ENCODE measurements at places on chromosomes 2 and 18.

- H3K36me3 ChIP-seq, result no peaks in the 10 kb centered on the region
- H3K4me3 ChIP-seq, result no peak overlapping the region
- H3K27me3 ChIP-seq, result no peaks in the 10 kb centered on the region
- H3K27ac ChIP-seq, result no peak overlapping the region
Observed at GRCh38 chr2:51706220-51706619, 674.3 kb upstream of the NRXN1 start.

- H3K27me3 ChIP-seq, result peaks cover 7% of the 10 kb centered on the region
- no peaks in the 10 kb centered on the region for H3K4me1 ChIP-seq
- no peak overlapping the region for H3K4me3 ChIP-seq
- no peaks in the 10 kb centered on the region for H3K36me3 ChIP-seq
- no peak overlapping the region for H3K27ac ChIP-seq
Observed at GRCh38 chr18:22579271-22579670, 161.6 kb upstream of the CTAGE1 start.

DNA sequence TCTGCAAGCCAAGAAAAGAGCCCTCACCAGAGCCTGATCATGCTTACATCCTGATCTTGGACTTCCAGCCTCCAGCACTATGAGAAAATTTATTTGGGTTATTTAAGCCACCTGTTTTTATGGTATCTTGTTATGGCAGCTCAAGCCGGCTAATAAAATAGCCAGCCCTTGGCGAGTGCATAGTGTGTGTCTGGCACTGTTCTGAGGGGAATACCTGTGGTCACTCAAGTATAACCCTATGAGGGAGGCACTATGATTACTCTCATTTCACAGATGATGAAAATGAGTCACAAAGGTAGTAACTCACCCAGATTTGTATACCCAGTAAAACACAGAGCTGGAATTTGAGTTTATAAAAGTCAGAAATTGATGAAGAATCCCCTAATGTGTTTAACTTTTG, 556.9 kb upstream of the SETBP1 start:
- no peak overlapping the region for H3K4me3 ChIP-seq
- no peaks in the 10 kb centered on the region for H3K4me1 ChIP-seq
- H3K27me3 ChIP-seq, result no peaks in the 10 kb centered on the region
- H3K36me3 ChIP-seq, result no peaks in the 10 kb centered on the region

GRCh38 chr2:116580209-116580608, 1234.3 kb upstream of the DDX18 start:
- DNase-seq, result no peak
- H3K36me3 ChIP-seq, result no peaks in the 10 kb centered on the region
- no peaks in the 10 kb centered on the region for H3K4me1 ChIP-seq
- no peak overlapping the region for H3K4me3 ChIP-seq
- no peak overlapping the region for H3K27ac ChIP-seq
- peaks cover 6% of the 10 kb centered on the region for H3K27me3 ChIP-seq

DNA sequence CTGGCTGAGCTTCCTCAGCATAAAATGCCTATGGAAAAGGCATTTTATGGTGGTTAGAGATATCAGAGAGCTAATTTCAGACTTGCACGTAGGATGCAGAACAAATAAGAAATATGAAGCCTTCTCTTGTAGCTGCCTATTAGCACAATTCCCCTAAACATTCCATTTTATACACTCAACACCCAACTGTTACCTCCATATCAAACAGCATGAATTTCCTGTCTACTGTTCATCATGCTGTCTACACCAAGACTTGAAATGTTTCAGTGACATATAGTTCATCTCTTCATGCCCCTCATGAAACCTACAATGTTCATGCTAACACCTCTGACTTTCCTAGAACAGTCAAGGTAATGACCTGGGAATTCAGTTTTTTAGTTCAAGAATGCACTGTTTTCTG, 249.9 kb downstream of the PIEZO2 start:
- no peak for DNase-seq
- peaks cover 34% of the 10 kb centered on the region for H3K4me1 ChIP-seq
- no peak overlapping the region for H3K4me3 ChIP-seq
- peaks cover 3% of the 10 kb centered on the region for H3K27me3 ChIP-seq
- H3K36me3 ChIP-seq, result peaks cover 5% of the 10 kb centered on the region

- H3K27ac ChIP-seq, result no peak overlapping the region
- H3K36me3 ChIP-seq, result no peaks in the 10 kb centered on the region
- H3K4me3 ChIP-seq, result no peak overlapping the region
- H3K4me1 ChIP-seq, result peaks cover 12% of the 10 kb centered on the region
Observed at GRCh38 chr2:30310955-30311354, 79.6 kb downstream of the LBH start.

- H3K36me3 ChIP-seq, result no peaks in the 10 kb centered on the region
- H3K27ac ChIP-seq, result no peak overlapping the region
- H3K4me1 ChIP-seq, result peaks cover 9% of the 10 kb centered on the region
Observed at GRCh38 chr18:43785158-43785557, 507.9 kb upstream of the SYT4 start.

- H3K4me1 ChIP-seq, result peaks cover 42% of the 10 kb centered on the region
- H3K27me3 ChIP-seq, result peaks cover 30% of the 10 kb centered on the region
- H3K4me3 ChIP-seq, result peak overlapping the region; percentile 52
- DNase-seq, result peak; percentile 73
Observed at GRCh38 chr18:8367217-8367988, 241.8 kb upstream of the RAB12 start.

GRCh38 chr2:237660381-237660900, 33.1 kb downstream of the LRRFIP1 start:
- no peak overlapping the region for H3K4me3 ChIP-seq
- peaks cover 26% of the 10 kb centered on the region for H3K36me3 ChIP-seq
- H3K4me1 ChIP-seq, result peaks cover 33% of the 10 kb centered on the region
- H3K27me3 ChIP-seq, result peaks cover 3% of the 10 kb centered on the region

DNA sequence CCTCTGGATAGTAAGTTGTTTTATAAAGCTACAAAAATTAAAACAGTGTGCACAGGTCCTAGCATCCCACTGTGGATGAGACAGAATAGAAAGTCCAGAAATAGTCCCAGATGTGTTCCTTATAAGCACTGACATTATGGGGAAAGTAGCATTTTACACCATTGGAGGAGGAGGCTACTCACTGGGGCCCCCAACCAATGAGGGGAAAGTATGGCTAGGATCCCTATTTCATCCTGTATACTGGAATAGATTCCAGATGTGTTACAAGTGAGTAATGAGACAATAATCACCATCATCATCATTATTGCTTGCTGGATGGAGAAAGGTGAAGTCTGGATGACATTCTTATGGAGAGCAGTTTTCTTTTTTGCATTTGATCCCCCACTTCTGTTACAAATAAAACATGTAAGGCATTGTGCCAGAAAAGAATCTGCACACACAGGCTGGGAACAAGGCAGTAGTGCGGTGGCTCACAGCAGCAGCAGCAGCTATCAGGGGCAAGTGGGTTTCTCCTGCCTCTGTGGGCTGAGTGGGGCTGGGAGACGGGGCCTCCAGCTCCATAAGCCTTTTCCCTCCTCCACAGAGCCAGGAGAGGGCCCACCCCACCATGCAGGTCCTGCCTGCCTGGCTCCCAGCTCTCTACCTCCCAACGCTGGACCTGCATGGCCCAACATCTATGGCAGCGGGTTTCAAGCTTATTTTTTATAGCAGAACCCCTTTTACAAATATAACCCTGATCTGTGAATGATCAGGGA, 5.0 kb downstream of the ARID5A start:
- DNase-seq, result no peak
- H3K36me3 ChIP-seq, result peaks cover 25% of the 10 kb centered on the region
- H3K27me3 ChIP-seq, result peaks cover 24% of the 10 kb centered on the region
- H3K27ac ChIP-seq, result no peak overlapping the region
- H3K4me3 ChIP-seq, result no peak overlapping the region

GRCh38 chr2:43201016-43201415, 25.4 kb downstream of the ZFP36L2 start:
- H3K4me3 ChIP-seq, result no peak overlapping the region
- peaks cover 6% of the 10 kb centered on the region for H3K27me3 ChIP-seq
- DNase-seq, result no peak
- peaks cover 45% of the 10 kb centered on the region for H3K4me1 ChIP-seq
- no peaks in the 10 kb centered on the region for H3K36me3 ChIP-seq

DNA sequence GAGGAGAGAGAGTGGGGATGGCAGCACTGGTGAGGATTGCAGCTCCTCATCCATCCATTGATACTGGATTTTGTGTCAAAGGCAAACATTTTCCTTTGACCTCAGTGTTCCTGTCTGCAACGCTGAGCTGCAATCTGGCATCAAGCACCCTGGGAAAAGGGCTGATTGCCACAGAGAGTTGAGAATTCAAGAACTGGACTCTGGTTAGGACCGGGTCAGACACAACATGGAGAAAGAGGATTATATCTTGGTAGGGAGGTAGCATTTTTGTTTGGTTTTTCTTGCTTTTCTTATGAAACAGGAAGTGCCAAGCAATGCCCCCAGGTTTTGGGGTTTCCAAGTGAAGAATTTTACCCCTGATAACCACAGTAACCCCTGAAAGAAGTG, 81.9 kb upstream of the PKDCC start:
- peaks cover 45% of the 10 kb centered on the region for H3K27me3 ChIP-seq
- H3K27ac ChIP-seq, result peak overlapping the region; percentile 94
- DNase-seq, result no peak
- no peaks in the 10 kb centered on the region for H3K36me3 ChIP-seq
- peak overlapping the region; percentile 72 for H3K4me3 ChIP-seq

DNA sequence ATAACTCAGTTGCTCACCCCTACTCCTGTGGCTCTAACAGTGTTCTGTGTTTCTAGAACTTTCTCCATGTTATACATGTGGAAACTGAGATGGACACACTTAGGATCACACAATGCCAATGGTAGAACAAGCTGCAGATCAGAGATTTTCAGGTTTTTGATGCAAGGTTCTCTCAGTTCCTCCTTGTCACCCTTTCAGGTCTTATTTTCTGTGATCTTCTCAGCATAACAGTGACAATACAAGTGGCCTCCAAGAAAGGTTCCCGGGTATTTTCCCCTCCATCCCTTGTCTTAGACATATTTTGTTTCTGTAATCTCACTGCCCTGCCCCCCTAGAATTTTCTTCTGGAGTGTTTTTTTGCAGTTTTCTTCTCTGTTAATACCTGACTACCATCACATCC, 6.2 kb upstream of the MGAT5 start:
- peaks cover 3% of the 10 kb centered on the region for H3K27me3 ChIP-seq
- DNase-seq, result no peak
- no peak overlapping the region for H3K27ac ChIP-seq
- H3K36me3 ChIP-seq, result no peaks in the 10 kb centered on the region
- no peak overlapping the region for H3K4me3 ChIP-seq
- peaks cover 22% of the 10 kb centered on the region for H3K4me1 ChIP-seq

- no peak overlapping the region for H3K4me3 ChIP-seq
- H3K27ac ChIP-seq, result no peak overlapping the region
- H3K27me3 ChIP-seq, result peaks cover 2% of the 10 kb centered on the region
- peaks cover 13% of the 10 kb centered on the region for H3K36me3 ChIP-seq
Observed at GRCh38 chr2:42566837-42567321, 1.6 kb upstream of the MTA3 start.

- DNase-seq, result no peak
- H3K4me3 ChIP-seq, result no peak overlapping the region
- H3K4me1 ChIP-seq, result peaks cover 54% of the 10 kb centered on the region
- peaks cover 2% of the 10 kb centered on the region for H3K27me3 ChIP-seq
Observed at GRCh38 chr18:3485153-3486149, 35.5 kb downstream of the TGIF1 start.

Measured in nephron progenitor cell (in vitro differentiated cells).